ENCODE measurements at places on chromosomes 1 and 21. TPM values are rescaled to one million over a fixed set of nuclear protein-coding genes. Genes with fewer than 3 reads are reported as not detected.

SELP gene
- not detected for total RNA-seq

DNA sequence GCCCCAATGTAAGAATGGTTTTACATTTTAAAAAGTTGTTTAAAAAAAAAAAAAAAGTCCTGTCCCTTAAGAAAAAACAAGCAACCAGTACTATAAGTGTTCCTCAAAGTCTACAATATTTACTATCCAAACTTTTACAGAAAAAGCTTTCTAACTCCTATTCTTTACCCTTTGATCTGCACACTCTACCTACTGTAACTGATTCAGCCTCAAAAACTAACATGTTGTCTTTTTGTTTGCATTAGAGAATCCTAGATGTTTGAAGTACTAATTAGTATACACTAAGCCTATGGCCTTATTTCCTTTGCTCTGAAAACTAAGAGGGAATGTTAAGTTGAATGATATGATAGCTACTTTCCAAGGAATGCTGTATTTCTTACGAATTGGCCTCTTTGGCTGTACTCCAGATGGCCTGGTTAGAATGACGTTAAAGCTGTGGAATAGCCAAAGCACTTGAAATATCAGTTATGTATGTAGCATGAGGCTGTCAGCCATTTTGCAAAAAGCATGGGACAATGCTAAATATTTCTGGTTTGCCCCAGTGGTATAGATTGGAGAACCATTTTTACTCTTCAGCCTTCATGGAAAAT lies 234.8 kb downstream of the GPR52 start:
- no peak for DNase-seq

RYR2 gene
- not detected for total RNA-seq

ADGRL2 gene
- not detected for total RNA-seq

MTX1 gene
- total RNA-seq = 53.0 TPM

GRCh38 chr21:29501451-29501850 lies 202.7 kb downstream of the BACH1 start:
- DNase-seq = no peak

EPHB2 gene
- total RNA-seq = not detected

FCGR2B gene
- total RNA-seq = 0.83 TPM

AKNAD1 gene
- total RNA-seq = not detected

DNA sequence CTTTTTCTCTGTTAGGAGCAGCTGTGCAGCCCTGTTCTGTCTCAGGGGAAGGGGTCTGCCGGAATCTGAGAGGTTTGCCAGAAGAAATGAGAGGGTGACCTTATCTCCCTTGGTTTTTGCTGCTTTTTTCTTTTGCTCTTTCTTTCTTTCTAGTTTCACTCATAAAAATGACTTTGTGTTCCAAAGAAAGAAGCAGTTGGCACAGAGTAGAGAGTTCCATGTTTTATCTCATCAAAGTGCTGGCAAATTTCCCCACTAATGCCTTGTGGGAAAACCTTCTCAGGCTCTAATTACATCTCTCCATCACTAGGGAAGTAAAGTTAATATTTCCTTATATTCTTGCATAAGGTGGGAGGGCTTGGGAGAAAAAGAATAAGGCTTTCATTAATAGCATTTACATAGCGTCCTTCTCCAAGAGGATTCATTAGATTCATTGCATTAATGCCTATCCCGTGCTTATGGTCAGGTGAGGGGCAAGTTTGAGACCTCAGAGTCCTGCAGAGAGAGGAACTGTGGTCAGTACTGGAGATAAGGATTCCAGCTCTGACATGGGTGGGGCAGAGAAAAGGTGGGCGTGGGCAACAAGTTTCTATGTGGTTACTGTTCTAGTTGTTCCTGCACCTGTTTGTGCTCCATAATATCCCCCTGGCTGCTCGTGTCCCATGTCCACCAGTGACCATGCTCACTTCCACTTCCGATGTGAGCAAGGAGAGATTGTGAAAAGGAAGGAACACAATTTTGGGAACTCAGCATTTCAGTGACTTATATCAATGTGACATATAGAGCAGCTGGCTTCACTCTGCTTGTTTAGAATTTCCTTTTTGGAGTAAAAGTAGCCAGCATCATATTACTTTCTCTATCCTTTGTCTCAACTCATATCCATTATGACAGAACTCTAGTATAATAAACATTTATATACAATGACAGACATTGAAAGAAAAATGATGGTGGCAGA lies 79.5 kb downstream of the DISC1 start:
- no peak for DNase-seq

GRCh38 chr1:221045842-221046831 lies 166.9 kb downstream of the HLX start:
- no peak for DNase-seq

- DNase-seq = no peak
These were observed 26.1 kb downstream of the CFH start for GRCh38 chr1:196677781-196678509.

GRCh38 chr1:17984583-17984982 lies 123.0 kb upstream of the IGSF21 start:
- no peak for DNase-seq

DNA sequence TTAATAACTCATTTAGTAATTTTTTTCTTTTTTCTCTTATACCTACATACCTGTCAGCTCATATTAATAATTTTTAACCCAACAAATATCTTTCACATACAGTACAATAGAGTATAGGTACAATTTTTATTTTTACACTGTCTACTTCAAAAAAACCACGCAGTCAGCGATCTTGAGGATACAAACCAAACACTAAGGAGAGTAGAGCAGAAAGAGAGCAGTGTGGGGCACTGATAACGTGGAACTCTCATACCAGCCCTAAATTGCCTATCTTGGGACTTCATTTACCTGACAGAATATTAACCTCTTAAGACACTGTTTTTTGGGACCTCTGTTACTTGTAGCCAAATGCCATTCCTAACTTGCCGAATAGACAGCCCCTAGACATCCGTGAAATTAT lies 5.5 kb downstream of the TRMT1L start:
- DNase-seq = no peak

DNA sequence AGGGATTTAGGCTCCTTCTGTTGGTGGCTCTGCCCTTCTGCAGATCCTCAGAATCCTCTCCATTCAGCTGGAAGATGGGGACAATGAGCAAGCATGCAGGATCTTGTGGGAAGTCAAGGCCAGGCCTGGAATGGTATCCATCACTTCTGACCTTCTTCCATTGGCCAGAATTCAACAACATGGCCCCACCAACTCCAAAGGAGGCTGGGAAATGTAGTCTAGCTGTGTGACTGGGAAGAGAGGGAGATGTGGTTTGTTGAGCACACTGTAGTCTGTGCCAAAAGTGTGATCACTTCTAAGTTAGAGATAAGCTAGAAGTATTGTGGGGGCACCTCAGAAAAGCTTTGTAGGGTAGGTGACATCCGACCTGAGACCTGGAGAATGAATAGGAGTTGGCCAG lies 60.4 kb upstream of the WNT4 start:
- DNase-seq = no peak

DNA sequence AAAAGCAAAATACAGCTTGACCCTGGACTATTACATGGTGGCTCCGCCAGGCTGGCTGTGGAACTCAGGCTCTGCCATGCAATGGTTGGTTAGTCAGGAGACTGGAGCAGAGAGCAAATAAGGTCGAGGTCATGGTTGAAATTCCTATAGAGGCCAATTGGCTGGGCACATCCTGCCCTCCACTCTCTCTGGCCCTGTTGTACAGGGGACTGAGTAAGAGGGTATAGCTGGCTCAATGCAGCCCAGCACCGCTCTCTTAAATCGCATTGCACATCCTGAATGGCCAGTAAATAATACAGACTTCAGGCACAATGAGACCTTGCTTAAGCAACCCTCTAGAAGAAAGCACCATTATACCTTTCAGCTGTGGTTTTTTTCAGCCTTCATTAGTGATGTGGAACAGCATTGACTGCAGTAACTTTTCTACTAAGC lies 59.3 kb upstream of the PPP2R5A start:
- no peak for DNase-seq
